ENCODE measurements at places on chromosomes 12 and 14.

DNA sequence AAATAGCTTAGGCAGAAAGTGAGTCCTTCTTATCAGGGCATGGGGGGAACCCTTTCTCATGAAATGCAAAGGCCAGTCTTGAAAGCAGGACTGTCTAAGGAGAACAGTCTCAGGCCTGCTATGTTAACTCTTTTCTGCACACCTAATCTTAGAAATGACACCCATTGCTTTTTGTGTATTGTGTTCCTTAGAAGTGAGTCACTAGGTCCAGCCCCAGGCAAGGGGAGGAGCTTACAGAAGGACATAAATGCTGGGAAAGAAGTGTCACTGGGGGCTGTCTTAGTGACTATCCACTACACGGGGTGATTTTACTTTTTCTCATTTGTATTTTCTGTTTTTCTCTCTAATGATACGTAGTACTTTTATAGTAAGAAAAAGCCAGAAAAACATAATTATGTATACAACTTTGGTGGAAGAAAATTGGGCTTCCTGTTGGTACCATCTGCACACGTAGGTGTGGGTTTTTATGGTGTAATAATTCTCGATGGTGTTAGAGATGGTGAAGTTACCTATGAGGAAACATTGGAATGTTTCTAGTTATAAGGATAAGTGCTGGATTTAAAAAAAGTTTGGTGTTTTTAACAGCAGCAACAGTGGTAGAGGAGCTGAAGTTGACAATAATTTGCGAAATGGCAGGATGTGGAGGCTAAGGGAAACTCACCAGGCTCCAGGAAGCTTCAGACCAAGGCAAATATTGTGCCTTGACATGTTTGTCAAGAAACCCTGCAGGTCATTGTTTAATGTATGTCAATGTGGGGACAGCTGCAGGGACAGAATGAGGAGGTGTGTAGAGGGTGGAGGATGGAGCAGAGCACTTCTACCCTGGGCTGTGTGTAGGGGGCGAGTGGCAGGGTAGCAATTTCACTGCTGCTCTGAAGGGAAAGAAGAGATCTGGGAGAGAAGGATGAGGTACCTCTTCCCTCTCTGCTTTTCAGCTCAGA is 214.9 kb downstream of the KTN1 start:
- no peak for DNase-seq

- no peak for DNase-seq
Measured at GRCh38 chr14:65330416-65330815, 82.1 kb upstream of the FUT8 start.

GRCh38 chr12:57893431-57894353 is 47.2 kb upstream of the CTDSP2 start:
- DNase-seq = no peak

GRCh38 chr12:89019439-89020120 is 332.7 kb downstream of the DUSP6 start:
- peak; percentile 87 for DNase-seq

- no peak for DNase-seq
Measured at GRCh38 chr12:132646850-132647249, 28.3 kb downstream of the P2RX2 start.

DNA sequence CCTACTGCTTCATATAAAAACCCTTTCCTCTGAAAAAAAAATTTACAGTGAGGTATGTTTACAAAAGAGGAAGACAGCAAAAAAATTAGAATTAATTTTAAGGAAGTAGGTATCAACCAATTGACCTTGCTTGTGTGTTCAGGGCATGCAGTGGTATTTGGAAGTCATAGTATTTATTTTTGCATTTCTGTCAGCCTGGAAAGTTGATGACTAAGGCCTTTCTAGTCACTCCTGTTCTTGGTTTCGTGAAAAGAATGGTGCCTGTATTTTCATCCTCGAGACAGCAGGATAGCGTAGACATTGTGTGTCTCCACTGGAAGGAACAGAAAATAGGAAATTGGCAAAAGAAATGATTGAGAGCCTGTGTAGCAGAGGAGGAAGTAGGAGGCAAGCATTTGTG is 24.5 kb downstream of the SLC16A7 start:
- DNase-seq = no peak

DNA sequence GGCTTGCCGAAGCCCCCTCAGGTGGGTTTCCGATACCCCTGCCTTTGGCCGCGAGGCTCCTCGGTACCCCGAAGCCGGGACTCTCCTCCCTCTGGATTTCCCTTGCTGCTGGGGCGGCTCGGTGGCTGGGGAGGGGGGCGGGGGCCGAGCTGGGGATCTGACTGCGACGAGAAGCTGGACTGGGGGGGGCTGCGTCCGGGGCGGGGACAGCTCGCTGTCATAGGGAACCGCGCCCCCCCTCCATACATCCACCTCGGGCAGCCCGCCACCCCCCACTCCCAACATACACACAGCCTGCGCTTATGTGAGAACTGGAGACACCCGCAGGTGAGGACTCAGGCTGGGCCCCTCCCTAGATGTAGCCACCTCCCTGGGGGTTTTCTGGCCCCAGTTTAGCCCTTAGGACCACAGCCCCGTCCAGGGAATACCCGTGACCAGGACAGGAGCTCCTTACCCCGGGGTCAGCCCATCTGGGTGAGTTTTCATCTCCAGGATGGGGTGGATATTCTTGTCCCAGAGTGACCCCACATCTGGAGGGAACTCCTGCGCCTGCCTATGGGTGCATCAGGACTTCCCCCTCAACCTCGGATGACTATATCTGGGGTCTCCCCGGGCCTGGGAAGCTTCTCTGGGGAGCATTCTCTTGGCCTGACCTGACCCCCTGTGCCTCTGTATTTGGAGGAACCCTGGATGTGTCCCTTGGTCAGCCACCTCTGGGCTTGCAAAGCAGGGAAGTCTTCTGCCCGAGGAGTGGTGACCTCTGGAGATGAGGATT is 687 bp downstream of the ASIC1 start:
- no peak for DNase-seq

- no peak for DNase-seq
Measured at GRCh38 chr12:110203546-110203945, 77.5 kb upstream of the ATP2A2 start.

DNA sequence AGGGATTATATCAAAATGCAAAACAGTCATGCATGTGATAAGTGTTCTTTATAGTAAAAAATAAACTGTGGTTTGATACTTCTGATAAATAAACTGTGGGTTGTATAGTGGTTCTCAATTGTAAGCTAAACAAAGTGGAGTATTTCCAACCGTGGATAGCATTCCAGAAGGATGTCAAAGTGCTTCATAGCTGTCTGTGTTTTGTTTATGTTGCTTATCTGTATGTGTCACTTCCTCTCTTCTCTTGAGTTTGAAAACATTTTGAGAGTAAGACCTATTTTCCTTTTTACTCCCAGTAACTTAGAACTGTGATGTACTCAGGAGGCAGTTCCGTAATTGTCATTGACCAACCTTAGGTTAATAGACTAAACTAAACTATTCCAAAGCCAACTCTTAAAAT is 415.8 kb downstream of the TMTC2 start:
- DNase-seq = no peak

- no peak for DNase-seq
Measured at GRCh38 chr14:90115780-90116179, 54.0 kb downstream of the KCNK13 start.

DNA sequence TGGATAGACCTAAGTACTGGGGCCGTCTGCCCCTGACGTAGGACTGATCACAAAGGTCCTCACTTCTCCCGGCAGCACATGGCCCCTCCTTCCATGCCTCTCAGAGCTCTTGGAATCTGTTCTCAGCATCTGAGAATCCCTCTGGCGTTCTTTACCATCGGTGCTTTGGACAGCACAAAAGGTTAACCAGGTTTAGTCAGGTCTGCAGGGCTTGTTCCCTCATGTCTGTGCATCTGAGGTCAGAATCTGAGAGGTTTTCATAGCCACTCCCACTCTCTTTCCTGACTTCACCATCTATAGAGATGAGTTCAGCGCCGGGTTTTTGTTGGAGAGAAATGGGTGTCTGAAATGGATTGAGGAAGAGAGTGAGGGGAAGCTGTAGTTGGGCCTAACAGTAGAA is 130.0 kb upstream of the ARHGAP5 start:
- DNase-seq = no peak

DNA sequence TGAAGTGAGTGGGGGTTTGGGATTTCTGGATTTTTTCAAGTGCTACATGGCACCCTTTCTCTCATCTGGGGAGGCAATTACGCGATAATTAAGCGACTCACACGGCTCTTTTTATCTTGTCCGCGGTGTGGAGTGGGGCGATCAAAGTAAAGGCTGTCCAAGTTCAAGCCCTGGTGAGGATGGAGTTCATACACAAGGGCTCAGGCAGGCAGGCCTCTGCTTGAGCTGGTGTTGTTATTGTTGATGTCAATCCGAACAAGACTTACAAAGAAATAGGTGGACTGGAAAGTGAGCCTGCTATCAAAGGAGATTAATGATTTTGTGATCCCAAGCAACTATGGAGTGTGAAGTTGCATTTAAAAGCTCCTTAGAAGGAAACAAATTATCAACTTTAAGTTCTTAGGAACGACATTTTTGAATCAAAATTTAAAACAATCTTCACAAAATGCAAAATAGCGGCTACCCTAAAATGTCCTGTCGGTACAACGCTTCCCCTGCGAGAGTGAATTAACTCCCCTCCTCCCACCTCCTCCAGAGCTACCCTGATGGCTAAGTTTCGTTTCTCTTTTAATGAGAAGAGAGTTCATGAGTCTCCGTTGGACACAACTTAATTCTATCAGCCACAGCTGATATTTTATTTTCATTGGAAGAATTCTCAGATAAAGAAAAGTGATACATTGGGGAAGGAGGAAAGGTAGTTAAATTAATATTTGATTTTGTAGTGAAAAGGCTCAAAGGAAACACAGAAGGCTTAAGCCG is 5.9 kb downstream of the FOXA1 start:
- DNase-seq = no peak
